AG04449 (cell line): ENCODE measurements at places on chromosomes 7 and 10.

DNA sequence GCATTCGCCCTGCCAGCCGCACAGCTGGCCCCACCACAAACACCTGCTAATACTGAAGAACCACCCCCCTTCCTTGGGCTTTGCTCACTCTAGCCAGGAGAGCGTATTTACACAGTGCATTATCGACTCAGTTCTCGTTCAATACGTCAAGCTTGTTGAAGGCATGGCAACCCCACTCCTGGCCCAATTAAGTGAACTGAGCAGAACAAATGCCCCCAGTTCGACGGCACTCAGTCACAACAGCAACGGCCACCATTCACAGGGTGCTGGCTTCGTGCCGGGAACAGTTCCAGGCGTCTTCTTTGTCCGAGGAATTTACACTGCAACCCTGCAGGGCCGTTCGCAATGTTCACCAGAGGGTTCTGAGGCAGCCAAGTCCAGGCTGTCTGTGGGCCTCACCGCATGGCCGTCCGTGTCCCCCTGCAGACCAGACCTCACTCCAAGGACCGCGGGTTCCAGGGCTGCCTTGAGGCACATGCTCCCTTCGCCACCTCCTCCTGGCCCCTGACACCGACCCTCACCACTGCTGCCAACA is 175.3 kb downstream of the DIP2C start:
- no peak for DNase-seq

DNA sequence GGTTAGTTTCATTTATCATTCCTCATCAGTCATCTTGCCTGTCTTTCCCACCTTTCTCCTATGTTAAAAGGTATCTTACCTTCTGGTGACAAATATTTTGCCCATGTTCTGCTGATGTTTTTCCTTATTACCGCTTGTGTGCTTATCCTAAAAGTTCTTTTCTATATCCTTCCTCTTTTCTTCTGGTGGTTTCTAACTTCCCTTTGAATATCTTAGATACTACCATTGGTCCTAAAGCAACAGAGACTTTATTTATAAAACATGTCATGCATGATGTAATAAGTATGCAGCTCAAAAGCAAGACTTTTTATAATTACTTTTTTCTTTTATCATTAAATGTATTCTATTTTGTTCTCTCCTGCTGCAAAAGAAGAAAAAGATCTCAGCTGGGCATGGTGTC is 24.8 kb downstream of the TBC1D12 start:
- no peak for DNase-seq

DNA sequence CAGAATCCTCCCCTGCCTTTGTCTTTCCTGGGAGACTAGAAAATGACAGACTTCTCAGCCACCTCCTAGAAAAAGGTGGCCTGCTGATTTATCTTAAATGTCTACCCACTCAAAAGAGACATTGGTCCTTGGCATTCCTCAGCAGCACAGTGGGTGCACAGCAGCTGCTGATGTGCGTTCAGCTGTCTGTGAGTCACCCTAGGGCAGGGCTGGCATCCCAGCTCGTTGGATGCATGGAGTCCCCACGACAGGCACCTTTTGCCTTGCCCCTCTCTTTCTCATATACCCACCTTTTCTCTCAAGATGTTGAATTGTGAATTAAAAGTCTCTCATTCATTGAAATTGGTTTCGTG is 113.0 kb downstream of the DOCK1 start:
- DNase-seq: no peak

DNA sequence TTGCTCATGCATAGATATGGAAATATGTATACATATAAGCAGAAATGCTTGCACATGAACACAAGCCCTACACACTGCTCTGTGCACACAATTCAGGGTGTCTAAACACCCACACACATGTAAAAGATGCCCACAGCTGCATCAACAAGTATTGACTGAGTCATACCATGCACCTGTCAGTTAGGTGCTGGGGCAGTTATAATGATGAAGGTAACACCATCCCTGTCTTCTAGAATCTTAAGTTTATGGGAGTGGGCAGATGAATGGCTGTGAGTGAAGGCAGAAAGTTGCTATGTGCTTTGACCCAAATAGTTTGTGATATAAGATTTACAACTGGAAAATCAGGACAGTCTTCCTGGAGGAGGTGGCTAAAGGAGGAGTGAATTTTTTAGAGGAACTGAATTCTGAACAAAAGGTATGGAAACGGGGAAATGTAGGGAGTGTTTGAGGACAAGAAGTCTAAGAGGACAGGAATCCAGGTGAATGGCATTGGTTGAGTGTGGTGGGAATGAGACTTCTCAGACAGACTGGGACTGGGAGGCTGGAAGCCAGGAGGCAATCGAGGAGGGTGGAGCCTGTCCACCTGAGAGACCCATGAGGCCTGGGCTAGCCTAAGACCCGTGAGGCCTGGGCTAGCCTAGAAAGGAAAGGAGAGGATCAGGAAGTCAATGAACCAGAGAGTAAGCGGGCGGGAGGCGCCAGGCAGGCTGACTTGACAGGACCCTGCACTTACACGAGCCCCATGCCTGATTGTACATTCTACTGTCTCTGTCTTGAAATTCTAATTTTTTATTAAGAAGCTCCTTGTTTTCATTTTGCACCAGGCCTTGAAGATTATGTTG is 20.7 kb downstream of the POLL start:
- DNase-seq: no peak

- no peak for DNase-seq
Measured at GRCh38 chr7:731440-732085, 4.5 kb upstream of the PRKAR1B start.

DNA sequence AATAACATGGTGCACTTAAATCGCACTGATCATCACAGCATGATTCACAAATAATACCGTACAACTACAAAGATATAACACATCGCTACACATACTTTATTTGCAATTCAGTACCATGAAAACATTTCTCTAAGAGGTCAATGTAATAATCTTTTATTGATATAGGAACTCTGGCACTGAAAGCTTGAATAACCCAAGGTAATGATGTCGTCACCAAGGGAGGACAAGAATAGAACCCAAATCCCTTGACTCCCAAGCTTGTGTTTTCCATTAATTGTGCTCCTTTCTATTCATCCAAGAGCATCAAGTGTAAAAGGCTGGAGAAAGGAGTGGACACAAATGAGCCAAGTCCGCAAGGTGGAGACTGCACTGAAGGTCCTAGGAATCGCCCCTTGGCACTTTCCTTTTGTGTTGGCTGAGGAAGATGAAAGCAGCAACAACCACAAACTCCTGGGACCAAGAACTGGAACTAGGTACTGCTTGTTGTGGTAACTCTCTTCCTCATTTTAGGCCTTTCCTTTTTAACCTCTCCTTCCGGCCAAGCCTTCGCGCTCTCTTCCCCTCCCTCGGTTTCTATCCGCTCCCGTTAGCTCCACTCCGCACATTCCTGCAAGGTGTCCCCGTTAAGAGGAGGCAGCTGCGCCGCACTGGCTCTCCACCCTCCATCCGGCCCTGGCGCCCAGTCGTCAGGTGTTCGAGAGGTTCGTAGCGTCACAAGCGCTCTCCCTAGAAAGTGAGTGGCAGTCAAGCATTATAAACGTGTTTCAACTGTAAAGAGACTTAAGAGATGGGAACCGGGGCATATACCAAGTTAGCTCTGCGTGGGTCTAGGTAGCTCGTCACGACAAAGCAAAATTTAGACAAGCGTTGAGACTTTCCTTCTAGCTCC is 1.0 kb upstream of the CBLL1 start:
- no peak for DNase-seq

- no peak for DNase-seq
Measured at GRCh38 chr7:84085998-84086397, 108.6 kb downstream of the SEMA3A start.

GRCh38 chr7:46539892-46540483 is 618.9 kb upstream of the IGFBP3 start:
- no peak for DNase-seq

GRCh38 chr10:132326925-132327324 is 5.1 kb upstream of the LRRC27 start:
- no peak for DNase-seq

DNA sequence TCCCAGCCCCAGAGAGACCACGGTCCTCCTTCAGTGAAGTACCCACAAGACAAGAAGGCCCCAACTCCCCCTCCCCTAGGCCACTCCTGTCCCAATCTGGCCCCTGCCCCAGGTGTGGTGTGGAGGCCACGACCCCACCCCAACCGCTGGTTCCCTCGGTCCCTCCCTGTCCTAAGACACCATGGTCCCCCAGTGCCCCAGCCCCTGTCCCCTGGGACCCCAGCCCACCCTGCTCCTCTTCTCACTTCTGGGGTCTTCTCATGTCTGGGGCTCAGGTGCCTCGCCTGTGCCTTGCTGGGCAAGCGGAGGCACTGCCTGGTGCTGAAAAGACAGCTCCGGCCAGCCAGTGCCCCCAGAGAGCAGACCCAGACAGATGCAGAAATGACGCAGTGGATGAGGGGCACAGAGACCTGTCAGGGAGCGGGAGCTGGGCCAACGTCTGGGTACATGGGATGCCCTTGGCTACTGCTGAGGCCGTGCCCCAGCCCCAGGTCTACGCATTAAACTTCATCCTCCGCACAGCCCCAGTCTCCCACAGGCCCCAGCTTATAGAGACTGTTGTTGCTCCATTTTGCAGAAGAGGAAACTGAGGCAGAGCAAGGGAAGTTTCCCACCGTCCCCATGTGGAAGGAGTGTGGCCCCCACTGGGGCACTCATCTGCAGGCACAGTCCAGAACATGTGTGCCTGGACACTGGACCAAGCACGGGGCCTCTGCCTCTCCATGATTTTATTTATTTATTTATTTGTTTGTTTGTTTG is 14.8 kb downstream of the GRIFIN start:
- DNase-seq: no peak

GRCh38 chr7:79176859-79177477 is 276.5 kb downstream of the MAGI2 start:
- DNase-seq: no peak

DNA sequence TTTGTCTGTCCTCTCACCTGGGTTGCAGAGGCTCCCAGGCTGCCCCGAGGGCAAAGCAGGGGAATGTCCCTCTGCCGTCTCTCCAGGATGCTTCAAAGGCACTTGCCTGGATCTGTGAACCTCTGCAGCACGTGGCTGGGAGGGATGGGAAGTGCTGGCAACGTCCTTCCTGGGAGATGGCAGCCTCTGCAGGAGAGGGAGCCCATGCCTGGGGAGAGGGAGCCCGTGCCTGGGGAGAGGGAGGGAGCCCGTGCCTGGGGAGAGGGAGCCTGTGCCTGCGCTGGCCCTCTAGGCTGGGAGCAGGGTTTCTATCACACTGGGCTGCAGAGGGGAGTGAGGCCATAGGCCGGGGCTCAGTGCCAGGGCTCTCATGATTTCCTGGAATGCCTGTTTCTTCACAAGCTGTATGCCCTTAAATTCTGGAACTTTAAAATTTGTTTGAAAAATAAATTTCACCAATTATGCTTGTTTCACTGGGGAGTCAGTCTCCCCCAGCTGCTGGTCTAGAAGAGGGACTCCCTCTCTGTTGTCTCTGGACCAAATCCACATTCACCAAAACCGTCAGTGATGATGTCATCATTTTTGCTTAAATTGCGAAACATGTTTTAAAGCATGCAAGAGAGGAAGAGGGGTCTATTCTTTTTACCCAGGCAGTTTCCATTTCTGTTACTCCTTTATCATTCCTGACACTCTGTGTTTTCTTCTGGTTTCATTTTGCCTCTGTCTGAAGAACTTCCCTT is 135.7 kb downstream of the DNAJB6 start:
- no peak for DNase-seq

DNA sequence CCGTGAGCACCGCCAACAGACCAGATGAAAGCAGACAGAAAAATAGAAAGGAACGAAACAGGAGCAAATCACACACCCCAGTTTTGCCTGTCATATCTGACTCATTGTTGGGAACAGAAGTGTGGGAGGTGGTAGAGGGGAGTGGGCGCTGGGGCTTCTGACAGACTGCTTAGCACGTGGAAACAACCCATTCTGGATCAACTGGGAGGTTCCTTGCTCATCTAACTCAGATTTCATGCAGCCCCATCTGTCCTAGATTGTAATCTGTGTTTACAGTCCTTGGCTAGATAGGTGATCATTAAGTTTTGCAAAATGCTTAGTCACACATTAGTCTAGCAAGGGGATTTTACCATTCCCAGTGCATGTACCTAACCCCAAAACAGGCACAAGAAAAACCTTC is 154.1 kb downstream of the NRP1 start:
- no peak for DNase-seq

GRCh38 chr7:130733931-130734814 is at the start of gene KLF14:
KLF14 (minus strand) TSS chr7:130734207; CDS start chr7:130734033, 174 bp downstream.
- no peak for DNase-seq

- no peak for DNase-seq
Measured at GRCh38 chr10:132163278-132163765, 23.4 kb upstream of the DPYSL4 start.

DNA sequence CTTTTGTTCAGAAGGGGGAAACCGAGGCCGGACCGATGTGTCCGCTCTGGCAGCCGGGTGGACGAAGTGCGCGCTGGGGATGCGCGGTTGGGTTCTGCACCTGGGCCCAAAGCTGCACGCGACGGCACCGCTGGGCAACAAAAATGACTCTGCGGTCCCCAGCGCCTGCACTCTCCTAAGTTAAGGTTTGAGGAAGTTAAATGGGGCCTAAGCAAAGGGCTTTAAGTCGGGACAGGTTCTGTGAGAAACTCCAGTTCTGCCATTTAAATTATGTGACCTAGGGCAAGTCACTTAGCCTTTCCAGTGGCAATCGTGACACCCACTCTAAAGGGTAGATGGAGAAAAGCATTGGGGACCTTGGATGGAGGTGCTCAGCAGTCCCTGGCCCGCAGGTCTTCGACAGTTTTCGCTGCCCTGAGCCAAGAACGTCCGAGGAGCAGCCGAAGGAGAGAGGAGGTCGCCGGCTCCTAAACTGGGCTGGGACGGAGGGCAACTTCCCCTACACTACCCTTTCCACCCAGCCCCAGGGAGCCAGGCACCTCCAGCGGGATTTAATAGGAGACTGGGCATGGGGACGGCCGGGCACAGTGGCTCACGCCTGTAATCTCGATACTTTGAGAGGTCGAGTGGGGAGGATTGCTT is 534 bp upstream of the ACBD5 start:
- no peak for DNase-seq

DNA sequence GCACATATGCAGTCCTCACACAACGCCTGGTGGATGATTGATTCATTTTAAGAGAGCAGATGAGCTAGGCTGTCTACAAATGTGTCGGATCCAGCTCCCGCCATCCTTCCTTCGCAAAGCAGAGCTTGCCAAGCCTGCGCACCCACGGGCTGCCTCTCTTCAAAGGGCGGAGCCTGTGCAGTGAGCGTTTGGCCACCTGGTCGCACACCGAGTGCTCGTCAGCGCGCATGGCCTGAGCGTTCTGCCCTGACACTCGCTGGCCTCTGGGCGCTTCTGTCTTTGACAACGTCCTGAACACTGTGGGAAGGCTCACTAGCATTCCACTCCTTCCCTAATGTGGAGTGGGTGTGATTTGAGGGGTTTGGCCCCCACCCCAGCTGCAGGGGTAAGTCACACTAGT is 47.1 kb upstream of the TMEM72 start:
- DNase-seq: no peak

GRCh38 chr7:125246706-125247105 is 317.1 kb upstream of the POT1 start:
- DNase-seq: no peak

- DNase-seq: no peak
Measured at GRCh38 chr7:151226560-151226874, 488 bp downstream of the ABCF2 start.

GRCh38 chr10:103241262-103242011 is 4.2 kb upstream of the RPEL1 start:
- no peak for DNase-seq
